ENCODE measurements at places on chromosomes 2 and 18.

- H3K36me3 ChIP-seq, result no peaks in the 10 kb centered on the region
- H3K27ac ChIP-seq, result no peak overlapping the region
- H3K27me3 ChIP-seq, result no peaks in the 10 kb centered on the region
- DNase-seq, result no peak
- H3K4me3 ChIP-seq, result no peak overlapping the region
These were observed 321.6 kb upstream of the HS6ST1 start for GRCh38 chr2:128640166-128640844.

- H3K36me3 ChIP-seq, result no peaks in the 10 kb centered on the region
- DNase-seq, result no peak
- no peak overlapping the region for H3K27ac ChIP-seq
These were observed 214.5 kb downstream of the TMEM182 start for GRCh38 chr2:102975996-102976975.

DNA sequence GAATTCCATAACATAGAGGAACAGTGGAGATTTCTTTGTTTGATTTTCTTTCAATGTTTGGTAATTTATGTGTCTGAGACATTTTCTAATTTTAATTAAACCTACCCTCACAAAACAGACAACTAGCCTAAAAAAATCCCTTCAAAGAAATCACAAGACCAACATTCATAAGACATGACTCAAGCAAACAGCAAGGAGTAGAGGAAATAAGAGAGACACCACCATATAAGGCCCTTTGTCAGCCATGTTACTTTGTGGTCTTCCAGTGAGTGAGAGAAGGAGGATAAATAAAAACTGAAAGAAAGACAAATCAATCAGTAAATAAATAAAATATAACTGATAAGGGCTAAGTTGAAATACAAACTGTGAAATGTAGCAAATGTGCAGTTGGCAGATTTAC, 830.8 kb upstream of the SLC39A10 start:
- no peaks in the 10 kb centered on the region for H3K27me3 ChIP-seq
- no peak overlapping the region for H3K27ac ChIP-seq
- no peak overlapping the region for H3K4me3 ChIP-seq
- H3K4me1 ChIP-seq, result no peaks in the 10 kb centered on the region
- no peaks in the 10 kb centered on the region for H3K36me3 ChIP-seq
- no peak for DNase-seq

- no peaks in the 10 kb centered on the region for H3K27me3 ChIP-seq
- no peaks in the 10 kb centered on the region for H3K36me3 ChIP-seq
- no peak overlapping the region for H3K27ac ChIP-seq
- H3K4me3 ChIP-seq, result no peak overlapping the region
- H3K4me1 ChIP-seq, result no peaks in the 10 kb centered on the region
- no peak for DNase-seq
These were observed 63.5 kb downstream of the STAT4 start for GRCh38 chr2:191087311-191087710.

GRCh38 chr2:239695728-239696240, 295.0 kb upstream of the HDAC4 start:
- no peak overlapping the region for H3K4me3 ChIP-seq
- peaks cover 9% of the 10 kb centered on the region for H3K4me1 ChIP-seq
- H3K27ac ChIP-seq, result no peak overlapping the region
- no peaks in the 10 kb centered on the region for H3K36me3 ChIP-seq
- no peak for DNase-seq

GRCh38 chr2:201452922-201453643, 1.5 kb downstream of the STRADB start:
- no peak overlapping the region for H3K27ac ChIP-seq
- no peaks in the 10 kb centered on the region for H3K36me3 ChIP-seq
- H3K4me3 ChIP-seq, result no peak overlapping the region
- no peaks in the 10 kb centered on the region for H3K27me3 ChIP-seq
- H3K4me1 ChIP-seq, result peaks cover 19% of the 10 kb centered on the region

DNA sequence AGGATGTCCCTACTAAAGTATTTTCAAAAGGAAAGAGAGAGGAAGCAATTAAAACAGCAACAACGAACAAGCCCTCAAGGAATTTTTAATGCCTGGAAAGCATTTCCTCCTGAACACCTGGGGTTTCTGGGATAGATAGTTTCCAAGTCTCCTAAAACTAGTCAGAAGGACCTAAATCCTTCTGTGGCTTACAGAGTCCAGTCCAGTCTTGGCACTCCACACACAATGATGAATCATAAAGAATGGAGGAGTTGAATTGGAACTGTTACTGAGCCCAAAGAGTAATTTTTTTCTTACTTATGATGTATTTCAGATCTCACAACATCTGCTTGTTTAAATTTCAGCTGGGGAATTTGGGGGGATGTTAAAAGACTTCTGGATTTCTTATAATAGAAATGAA, 144.6 kb upstream of the SETBP1 start:
- peaks cover 7% of the 10 kb centered on the region for H3K4me1 ChIP-seq
- H3K27me3 ChIP-seq, result no peaks in the 10 kb centered on the region
- H3K4me3 ChIP-seq, result no peak overlapping the region
- no peak for DNase-seq
- no peaks in the 10 kb centered on the region for H3K36me3 ChIP-seq
- no peak overlapping the region for H3K27ac ChIP-seq

DNA sequence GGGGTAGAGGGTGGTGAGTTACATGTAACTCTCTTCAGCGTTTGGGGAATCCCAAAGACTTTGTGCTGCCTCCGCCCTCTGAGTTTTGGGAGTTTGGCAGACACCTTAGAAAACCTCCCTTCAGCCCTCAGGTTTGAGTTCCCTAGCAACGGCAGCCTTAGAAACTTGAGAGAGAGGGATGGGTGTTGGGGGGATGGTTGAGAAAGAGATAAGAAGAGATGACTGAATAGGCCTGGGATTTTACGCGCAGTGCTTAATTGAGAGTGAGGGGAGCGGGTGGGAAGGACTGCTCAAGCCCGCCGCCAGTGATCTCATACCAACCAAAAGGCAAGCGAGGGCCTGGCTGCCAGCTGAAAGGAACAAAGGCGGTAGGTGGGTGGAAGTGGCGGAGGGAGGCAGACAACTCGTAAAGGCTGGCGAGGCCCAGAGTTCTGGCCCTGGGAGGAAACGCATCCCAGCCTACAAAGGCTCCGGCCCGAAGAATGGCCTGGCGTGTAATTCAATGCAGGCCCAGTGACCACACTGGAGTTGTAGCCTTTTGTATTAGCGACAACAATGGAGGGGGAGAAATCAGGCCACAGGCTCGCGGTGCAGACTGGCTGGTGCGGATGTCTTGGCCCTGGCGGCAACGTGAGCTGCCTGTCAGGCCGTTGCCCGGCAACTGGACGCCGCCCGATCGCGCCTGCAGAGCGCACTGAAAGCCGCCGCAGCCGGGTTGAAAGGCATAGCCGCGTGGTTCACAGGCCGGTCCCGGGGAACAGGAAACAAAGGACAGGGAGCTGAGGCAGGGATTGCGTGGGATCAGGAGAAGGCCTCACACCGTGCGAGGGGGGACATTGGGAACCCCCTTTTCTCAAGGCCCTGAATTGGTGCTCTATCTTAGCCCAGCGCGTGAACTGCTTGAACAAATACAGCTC, 39.9 kb upstream of the DARS1 start:
- no peaks in the 10 kb centered on the region for H3K36me3 ChIP-seq
- no peak overlapping the region for H3K4me3 ChIP-seq
- H3K4me1 ChIP-seq, result no peaks in the 10 kb centered on the region
- no peak overlapping the region for H3K27ac ChIP-seq
- DNase-seq, result no peak

- DNase-seq, result no peak
- H3K27me3 ChIP-seq, result no peaks in the 10 kb centered on the region
- H3K27ac ChIP-seq, result no peak overlapping the region
- peaks cover 7% of the 10 kb centered on the region for H3K4me1 ChIP-seq
- H3K4me3 ChIP-seq, result no peak overlapping the region
- H3K36me3 ChIP-seq, result no peaks in the 10 kb centered on the region
These were observed 956 bp downstream of the ESPNL start for GRCh38 chr2:238100821-238101771.

- H3K27me3 ChIP-seq, result no peaks in the 10 kb centered on the region
- no peak overlapping the region for H3K27ac ChIP-seq
- DNase-seq, result no peak
These were observed 601.9 kb upstream of the REG3G start for GRCh38 chr2:78423631-78424030.

DNA sequence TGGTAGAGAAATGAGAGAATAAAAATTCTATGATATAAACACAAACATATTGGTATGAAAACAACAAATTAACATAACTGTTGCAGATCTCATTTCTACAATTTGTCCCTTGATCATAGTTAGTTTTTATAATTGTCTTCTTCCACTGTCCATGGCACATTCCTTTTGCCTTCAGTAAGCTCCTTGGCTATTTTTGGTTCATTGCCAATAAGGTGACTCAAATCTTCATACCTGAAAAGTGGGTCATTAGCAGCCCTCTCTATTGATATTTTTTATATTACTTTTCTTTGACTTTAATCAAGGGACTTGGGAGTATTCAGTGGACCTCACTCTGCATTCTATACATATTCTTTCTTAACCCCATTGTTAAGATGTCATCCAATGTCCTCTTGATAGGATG, 552.9 kb downstream of the TDRD15 start:
- H3K4me1 ChIP-seq, result no peaks in the 10 kb centered on the region
- H3K36me3 ChIP-seq, result no peaks in the 10 kb centered on the region
- no peak for DNase-seq
- H3K27me3 ChIP-seq, result no peaks in the 10 kb centered on the region
- no peak overlapping the region for H3K27ac ChIP-seq

GRCh38 chr2:237066396-237066795, 19.3 kb upstream of the COPS8 start:
- no peak for DNase-seq
- no peaks in the 10 kb centered on the region for H3K36me3 ChIP-seq
- no peak overlapping the region for H3K4me3 ChIP-seq
- no peaks in the 10 kb centered on the region for H3K4me1 ChIP-seq
- no peak overlapping the region for H3K27ac ChIP-seq
- H3K27me3 ChIP-seq, result no peaks in the 10 kb centered on the region

GRCh38 chr2:48914477-48915089, 159.1 kb upstream of the LHCGR start:
- H3K4me3 ChIP-seq, result no peak overlapping the region
- H3K36me3 ChIP-seq, result no peaks in the 10 kb centered on the region
- H3K4me1 ChIP-seq, result no peaks in the 10 kb centered on the region
- DNase-seq, result no peak
- H3K27me3 ChIP-seq, result no peaks in the 10 kb centered on the region

DNA sequence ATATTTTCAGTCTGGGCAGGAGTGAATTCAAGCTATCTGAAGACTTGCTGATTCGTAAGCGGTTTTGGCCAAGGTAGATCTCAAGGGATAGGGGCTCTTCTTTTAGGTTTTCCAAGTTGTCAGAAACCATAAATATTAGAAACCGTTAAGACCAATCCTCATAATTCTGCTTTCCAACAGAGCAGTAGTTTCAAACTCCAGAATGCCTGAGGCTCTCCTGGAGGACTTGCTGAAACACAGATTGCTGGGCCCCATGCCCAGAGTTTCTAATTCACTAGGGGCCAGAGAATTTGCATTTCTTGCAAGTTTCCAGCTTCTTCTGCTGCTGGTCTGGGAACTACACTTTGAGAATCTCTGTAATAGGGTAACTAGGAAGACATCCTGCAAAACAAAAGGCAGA, 1855.7 kb upstream of the CELF4 start:
- H3K4me1 ChIP-seq, result no peaks in the 10 kb centered on the region
- no peak overlapping the region for H3K4me3 ChIP-seq
- H3K36me3 ChIP-seq, result no peaks in the 10 kb centered on the region
- H3K27ac ChIP-seq, result no peak overlapping the region
- no peaks in the 10 kb centered on the region for H3K27me3 ChIP-seq
- no peak for DNase-seq

GRCh38 chr2:2719781-2720180, 388.7 kb upstream of the MYT1L start:
- H3K27me3 ChIP-seq, result no peaks in the 10 kb centered on the region
- no peak overlapping the region for H3K4me3 ChIP-seq
- no peak overlapping the region for H3K27ac ChIP-seq
- no peaks in the 10 kb centered on the region for H3K4me1 ChIP-seq
- H3K36me3 ChIP-seq, result no peaks in the 10 kb centered on the region

GRCh38 chr2:104120171-104120570, 733.7 kb upstream of the POU3F3 start:
- no peaks in the 10 kb centered on the region for H3K4me1 ChIP-seq
- no peak for DNase-seq
- no peaks in the 10 kb centered on the region for H3K27me3 ChIP-seq
- H3K36me3 ChIP-seq, result no peaks in the 10 kb centered on the region

DNA sequence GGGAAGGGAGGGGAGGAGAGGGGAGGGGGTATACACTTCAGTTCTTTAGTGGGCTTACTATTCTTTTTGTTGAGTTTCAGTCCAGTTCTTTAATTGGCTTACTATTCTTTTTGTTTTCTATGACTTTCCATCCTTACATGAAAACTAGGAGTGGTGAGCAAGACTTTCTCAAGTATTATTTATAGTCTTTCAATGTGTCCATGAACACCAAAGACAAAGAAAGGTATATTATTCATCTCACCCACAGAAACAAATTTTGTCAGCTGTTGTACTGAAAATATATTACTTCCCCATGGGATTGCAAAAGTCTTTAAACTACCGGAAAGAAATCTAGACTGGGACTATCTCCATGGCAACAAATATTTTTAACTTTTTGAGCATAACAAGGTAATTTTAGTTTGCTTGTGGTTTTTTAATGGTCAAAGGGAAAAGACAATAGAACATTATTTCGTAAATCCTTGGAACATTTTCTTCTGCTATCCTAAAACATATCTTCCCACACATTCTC, 17.6 kb downstream of the ADAM17 start:
- no peaks in the 10 kb centered on the region for H3K27me3 ChIP-seq
- H3K27ac ChIP-seq, result peak overlapping the region; percentile 85
- H3K36me3 ChIP-seq, result no peaks in the 10 kb centered on the region
- no peaks in the 10 kb centered on the region for H3K4me1 ChIP-seq

DNA sequence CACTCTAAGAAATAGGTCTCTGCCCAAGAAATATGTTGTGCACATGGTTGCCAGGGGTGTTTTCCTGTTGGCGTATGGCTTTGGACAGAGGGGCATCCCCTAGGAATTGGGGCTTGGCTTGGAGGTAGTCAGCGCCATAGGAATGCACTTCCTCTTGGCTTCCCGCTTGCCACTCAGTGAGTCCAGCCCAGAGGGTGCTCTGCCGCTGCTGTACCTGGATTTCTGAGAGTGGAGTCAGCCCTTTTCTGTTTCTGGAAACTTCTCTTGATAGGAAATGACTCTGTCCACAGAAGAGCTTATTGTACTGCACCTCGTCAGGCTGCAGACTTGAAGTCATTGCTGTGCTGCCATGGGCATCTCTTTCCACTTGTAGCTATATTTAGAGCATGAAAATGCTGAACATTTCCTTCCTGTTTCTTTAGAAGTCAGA, 116.7 kb upstream of the MGAT5 start:
- no peaks in the 10 kb centered on the region for H3K36me3 ChIP-seq
- no peak overlapping the region for H3K4me3 ChIP-seq
- H3K4me1 ChIP-seq, result peaks cover 61% of the 10 kb centered on the region
- no peaks in the 10 kb centered on the region for H3K27me3 ChIP-seq
- peak overlapping the region; percentile 67 for H3K27ac ChIP-seq

GRCh38 chr2:74374509-74375205, 5.5 kb downstream of the DCTN1 start:
- peaks cover 46% of the 10 kb centered on the region for H3K36me3 ChIP-seq
- H3K4me3 ChIP-seq, result peak overlapping the region; percentile 10
- DNase-seq, result peak; percentile 71
- H3K27ac ChIP-seq, result peak overlapping the region; percentile 61
- H3K27me3 ChIP-seq, result no peaks in the 10 kb centered on the region

- H3K4me1 ChIP-seq, result no peaks in the 10 kb centered on the region
- no peak for DNase-seq
- H3K27me3 ChIP-seq, result no peaks in the 10 kb centered on the region
- H3K36me3 ChIP-seq, result no peaks in the 10 kb centered on the region
- no peak overlapping the region for H3K4me3 ChIP-seq
These were observed 55.1 kb upstream of the SIX3 start for GRCh38 chr2:44886414-44886813.

GRCh38 chr2:152198499-152198898, 22.9 kb upstream of the STAM2 start:
- H3K27ac ChIP-seq, result no peak overlapping the region
- H3K4me3 ChIP-seq, result no peak overlapping the region
- DNase-seq, result no peak
